ENCODE measurements at places on chromosomes 7 and 10. TPM values are rescaled to one million over a fixed set of nuclear protein-coding genes. Genes with fewer than 3 reads are reported as not detected.

DNA sequence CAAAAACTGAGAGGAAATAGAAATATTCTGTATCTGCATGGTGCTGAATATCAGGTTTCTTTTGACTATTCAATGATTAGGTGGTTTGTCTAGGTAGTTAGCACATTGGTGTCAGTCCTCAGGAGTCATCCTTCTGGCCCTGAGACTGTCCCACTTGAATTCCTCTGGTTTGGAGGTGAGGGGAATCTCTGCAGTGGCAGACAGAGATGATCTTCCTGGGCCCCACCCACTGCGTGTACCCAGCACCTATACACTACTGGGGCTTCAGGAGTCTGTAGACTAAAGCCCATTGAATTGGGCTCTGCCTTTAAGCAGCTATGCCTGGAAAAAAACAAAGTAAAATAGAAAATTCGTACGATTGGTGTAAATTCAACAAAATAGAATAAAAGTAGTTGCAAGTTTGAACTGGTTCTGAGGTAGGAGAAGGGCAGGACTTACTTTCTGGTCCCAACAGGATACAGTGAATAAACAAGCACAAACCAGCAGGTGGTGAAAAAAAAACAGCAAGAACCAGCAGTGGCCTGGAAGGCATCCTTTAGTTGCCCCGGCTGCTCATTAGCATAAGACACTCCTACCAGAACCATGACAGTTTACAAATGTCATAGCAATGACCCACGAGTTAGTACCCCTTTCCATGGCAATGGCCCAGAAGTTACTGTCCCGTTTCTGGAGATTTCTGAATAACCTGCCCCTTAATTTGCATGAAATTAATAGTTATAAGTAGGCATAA lies 1.7 kb downstream of the LIPM start:
- no peak for DNase-seq

- no peak for DNase-seq
These were observed 244.6 kb downstream of the AGMO start for GRCh38 chr7:15317215-15317614.

DNA sequence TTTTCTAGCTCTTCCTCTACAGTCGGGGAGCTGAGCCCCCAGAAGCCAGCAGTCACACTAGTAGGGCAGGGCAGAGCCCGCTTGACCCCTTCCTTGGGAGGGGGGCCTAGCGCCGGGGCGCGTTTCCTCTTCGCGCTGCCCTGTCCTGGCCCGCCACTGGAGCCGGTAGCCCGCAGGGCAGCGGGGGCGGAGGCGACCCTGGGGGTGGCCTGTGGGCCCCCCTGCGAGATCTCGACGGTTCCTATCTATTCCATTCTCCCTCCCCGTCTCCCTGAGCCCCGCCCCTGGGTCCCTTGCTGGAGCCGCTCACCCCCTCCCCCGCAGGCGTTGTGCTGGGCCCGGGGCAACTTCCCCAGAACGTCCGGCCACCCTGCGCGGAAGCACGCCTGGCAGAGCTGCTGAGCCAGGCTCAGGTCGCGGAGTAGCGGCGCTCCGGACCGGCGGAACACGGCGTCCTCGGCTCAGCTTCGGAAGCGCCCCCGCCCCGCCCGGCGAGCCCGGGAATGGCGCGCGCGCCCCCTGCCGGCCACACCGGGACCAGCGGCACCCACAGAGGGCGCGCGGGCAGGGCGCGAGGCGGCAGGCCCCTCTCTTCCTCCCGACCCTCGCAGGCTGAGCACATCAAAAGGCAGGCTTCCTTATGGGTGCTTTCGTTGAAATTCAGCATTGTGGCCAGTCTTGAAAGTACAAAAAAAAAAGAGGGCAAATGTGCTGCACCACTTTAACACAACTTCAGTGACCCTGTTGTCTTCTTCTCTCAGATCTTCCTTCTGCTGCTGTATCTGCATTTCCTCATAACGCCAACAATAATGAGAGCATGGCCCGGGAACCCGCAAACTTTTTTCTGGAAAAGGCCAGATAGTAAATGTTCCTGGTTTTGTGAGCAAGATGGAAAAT lies 327.6 kb downstream of the TNS3 start:
- peak; percentile 67 for DNase-seq

DNA sequence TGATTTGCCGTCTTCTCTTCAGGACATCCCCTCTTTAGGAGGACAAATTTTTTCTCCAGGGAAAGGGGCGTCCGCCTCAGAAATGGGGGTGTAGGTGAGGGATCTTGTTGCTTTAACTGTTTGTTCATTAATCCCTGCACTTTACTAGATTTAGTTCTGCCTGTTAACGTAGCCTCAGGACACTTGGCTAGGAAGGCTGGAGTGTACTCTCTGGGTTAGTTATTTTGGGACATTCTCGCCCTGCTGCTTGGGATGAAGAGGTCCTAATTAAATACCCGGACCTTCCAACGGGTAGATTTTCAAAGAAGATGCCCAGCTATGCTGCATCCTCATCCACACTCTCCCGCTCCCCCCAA lies 552 bp upstream of the ZNF365 start:
- DNase-seq = no peak

DNA sequence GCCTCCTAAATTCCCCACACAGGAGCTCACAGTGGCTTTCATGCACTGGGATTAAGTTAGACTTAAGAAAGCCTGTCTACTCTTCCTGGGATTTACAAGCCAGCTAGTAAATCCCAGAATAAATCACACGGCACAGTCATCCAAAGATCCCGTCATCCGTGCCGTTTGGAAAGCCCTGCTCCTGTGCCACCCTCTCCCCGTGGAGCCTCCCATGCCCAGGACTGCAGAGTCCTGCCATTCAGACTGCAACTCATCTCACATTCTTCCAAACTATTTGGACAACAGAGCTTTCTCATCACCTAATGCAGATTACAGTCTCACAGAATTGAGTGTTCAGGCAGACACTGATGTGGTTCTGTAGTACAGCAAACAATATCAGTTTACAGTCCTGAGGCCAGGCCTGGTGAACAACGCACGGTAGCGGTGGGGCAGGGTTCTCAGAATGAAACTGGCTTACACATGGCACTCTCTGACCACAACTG lies 166.5 kb downstream of the EGFR start:
- no peak for DNase-seq

DNA sequence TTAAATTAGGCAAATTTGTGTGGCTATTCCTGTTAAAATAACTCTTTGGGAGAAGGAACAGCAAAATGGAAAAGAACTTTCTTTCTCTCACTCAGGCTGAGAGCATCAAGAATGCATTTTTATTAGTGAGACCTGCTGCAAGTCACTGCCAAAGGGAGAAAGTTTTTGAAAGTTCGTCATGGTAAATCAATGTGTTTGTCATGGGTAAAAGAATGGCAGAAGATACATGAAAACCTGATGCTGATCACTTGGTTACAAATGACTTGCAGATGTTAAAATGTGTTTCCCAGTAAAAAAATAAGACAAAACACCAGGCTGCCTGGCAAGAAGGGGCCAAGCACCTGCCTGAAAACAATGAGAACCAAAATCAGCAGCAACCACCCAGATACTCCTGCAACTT lies 484.7 kb upstream of the NRP1 start:
- DNase-seq = no peak

DNA sequence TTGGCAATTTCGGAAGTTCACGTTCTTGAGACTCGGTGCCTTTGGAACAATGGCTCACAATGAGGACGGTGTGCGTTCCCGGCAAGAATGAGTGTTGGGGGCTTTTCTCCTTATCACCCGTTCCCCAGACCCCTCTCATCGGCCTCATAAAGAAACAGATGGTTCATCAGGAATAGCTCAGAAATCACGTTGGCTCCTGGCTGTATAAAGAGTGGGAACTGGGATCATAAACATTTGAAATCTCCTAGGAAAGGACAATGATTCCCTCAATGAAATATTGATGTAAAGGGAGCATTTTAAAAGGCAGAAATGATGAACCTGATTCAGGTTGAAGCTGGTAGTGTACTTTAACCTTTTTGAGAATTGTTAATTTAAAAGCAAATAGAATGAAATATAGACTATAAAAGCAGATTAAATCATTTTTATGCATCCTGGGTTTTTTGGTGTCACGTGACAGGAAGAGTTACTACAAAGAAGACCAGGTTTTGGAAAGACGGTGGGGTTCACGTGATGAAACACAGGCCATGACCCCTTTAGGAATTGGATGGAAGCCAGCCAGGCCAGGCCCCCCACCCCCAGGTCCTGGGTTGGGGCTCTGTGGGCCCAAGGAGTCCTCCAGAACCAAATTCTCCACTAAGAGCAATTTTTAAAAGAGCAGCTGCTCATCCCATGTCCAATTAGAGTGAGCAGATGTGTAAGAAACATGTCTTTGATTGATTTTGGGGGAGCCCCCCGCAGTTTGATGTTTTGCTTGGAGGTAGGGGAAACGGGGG lies 63.0 kb downstream of the CUX1 start:
- no peak for DNase-seq

- no peak for DNase-seq
These were observed 149.4 kb upstream of the MKI67 start for GRCh38 chr10:128275388-128276177.

DNA sequence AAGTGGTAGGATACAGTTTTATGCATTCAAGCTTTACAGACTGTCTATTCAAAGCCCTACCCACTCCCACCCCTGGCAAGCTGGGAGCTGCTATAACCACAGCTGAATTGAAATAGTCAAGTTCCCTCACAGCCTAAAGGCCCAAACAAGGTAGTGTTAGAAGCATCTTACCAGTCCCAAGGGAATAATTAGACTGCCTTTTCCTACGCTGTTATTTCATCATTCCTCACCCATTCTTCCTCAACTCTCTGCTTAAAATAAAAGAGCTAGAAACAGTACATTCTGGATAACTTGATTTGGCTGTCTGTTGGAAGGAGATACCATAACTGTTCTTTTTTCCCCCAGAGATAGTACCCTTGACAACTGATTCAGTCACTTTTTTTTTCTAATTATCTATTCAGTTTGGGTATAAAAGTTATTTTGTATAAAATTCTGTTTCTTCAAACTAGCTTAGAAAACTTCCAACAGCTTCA lies 54.0 kb downstream of the RAPGEF5 start:
- DNase-seq = no peak

DNA sequence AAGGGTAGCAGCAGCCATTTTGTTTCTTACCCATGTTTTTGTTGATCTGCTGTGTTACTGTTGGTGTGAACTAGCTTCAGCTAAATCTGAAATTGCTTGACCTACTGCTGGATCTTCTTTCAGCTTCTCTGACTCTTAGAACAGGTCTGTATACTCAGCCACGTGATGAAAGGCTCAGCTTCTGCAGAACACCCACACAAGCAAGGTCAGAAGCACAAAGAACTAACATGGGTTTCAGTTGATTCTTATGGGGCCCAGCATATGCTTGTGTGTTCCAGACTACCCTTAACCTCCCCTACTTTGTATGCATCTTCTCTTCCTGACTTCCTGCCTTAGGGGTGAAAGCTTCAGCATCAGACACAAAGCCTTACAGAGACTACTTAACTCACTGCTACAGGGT lies 186.8 kb downstream of the HGF start:
- DNase-seq = no peak

GRCh38 chr7:1516586-1517251 lies 12.5 kb upstream of the INTS1 start:
- DNase-seq = no peak

FAM25C gene
- not detected for total RNA-seq

HTR5A gene
- not detected for total RNA-seq

FAS gene
- 0.48 TPM for total RNA-seq

BAMBI gene
- total RNA-seq = 3.8 TPM

KCNH2 gene
- 19.3 TPM for total RNA-seq

INPP5F gene
- total RNA-seq = 13.8 TPM

Data from SJCRH30 (cell line).